ENCODE measurements at places on chromosomes 5 and 9. TPM values are rescaled to one million over a fixed set of nuclear protein-coding genes. Genes with fewer than 3 reads are reported as not detected.

Gene TLX3
- not detected for polyA plus RNA-seq

Gene RASGRF2
- polyA plus RNA-seq, result 3.4 TPM

Gene SELENOP
- 177 TPM for polyA plus RNA-seq

Gene GRXCR2
- not detected for polyA plus RNA-seq

Gene HRH2
- polyA plus RNA-seq, result 1.6 TPM

Gene UBQLN1
- 63.3 TPM for polyA plus RNA-seq

Gene NUDT12
- 8.8 TPM for polyA plus RNA-seq

Gene SHOC1
- polyA plus RNA-seq, result 0.04 TPM

Gene IRX4
- 0.21 TPM for polyA plus RNA-seq

Gene PRR16
- polyA plus RNA-seq, result 20.4 TPM

Gene ELOVL7
- polyA plus RNA-seq, result 0.08 TPM

Gene BTNL3
- polyA plus RNA-seq, result not detected

Gene NPDC1
- polyA plus RNA-seq, result 29.2 TPM

Gene ST6GALNAC4
- polyA plus RNA-seq, result 27.3 TPM

Gene PCDHAC2
- 0.97 TPM for polyA plus RNA-seq

Gene SEMA6A
- polyA plus RNA-seq, result 50.8 TPM

Gene ANKRD20A1
- polyA plus RNA-seq, result 1.2 TPM

Gene SLC9A3
- 3.3 TPM for polyA plus RNA-seq

Gene ADAMTSL2
- 2.4 TPM for polyA plus RNA-seq

Gene AMACR
- 6.5 TPM for polyA plus RNA-seq

Gene ZSWIM6
- polyA plus RNA-seq, result 10.8 TPM

Gene FOXD4L6
- not detected for polyA plus RNA-seq

Gene SLC34A1
- polyA plus RNA-seq, result not detected

Gene TMCO6
- polyA plus RNA-seq, result 8.2 TPM

Gene PCA3
- polyA plus RNA-seq, result 0.55 TPM

Gene OTP
- polyA plus RNA-seq, result not detected

Gene SLC6A19
- polyA plus RNA-seq, result 0.17 TPM

Gene AIF1L
- 31.6 TPM for polyA plus RNA-seq

Gene AGXT2
- not detected for polyA plus RNA-seq

Gene MAMDC2
- polyA plus RNA-seq, result 7.6 TPM

Gene GRM6
- 0.48 TPM for polyA plus RNA-seq

Gene HBEGF
- 21.5 TPM for polyA plus RNA-seq

Gene HAVCR2
- polyA plus RNA-seq, result 2.7 TPM

Gene SLC6A18
- not detected for polyA plus RNA-seq

Gene CNTFR
- 32.2 TPM for polyA plus RNA-seq

Gene HNRNPA0
- polyA plus RNA-seq, result 27.1 TPM

Gene CDH10
- polyA plus RNA-seq, result 0.21 TPM

Gene GLRA1
- not detected for polyA plus RNA-seq

Gene TAL2
- polyA plus RNA-seq, result 15.5 TPM

Gene ZNF883
- polyA plus RNA-seq, result 4.3 TPM

Gene TIMD4
- polyA plus RNA-seq, result 4.9 TPM

Gene MUSK
- polyA plus RNA-seq, result 10.6 TPM

Gene OR1Q1
- polyA plus RNA-seq, result not detected

Gene PKD2L2
- polyA plus RNA-seq, result 0.59 TPM

Gene HRCT1
- 1.1 TPM for polyA plus RNA-seq

Gene LEAP2
- polyA plus RNA-seq, result 1.2 TPM

Gene BTNL8
- not detected for polyA plus RNA-seq

Gene ADAMTS6
- polyA plus RNA-seq, result 0.75 TPM

Gene AK8
- polyA plus RNA-seq, result 0.52 TPM

Gene PRRX2
- 5.0 TPM for polyA plus RNA-seq

Gene NEUROG1
- polyA plus RNA-seq, result not detected

Gene NUDT2
- polyA plus RNA-seq, result 26.2 TPM

Gene ZNF300
- 10.7 TPM for polyA plus RNA-seq

Gene ARHGEF37
- polyA plus RNA-seq, result 6.1 TPM

Gene KIF27
- 4.9 TPM for polyA plus RNA-seq

Gene PNPLA7
- polyA plus RNA-seq, result 4.1 TPM

Gene TPM2
- polyA plus RNA-seq, result 4,673 TPM

Gene IL9
- polyA plus RNA-seq, result not detected

All from muscle of back (tissue), 13 donors.